Ovary (tissue), 10 donors: ENCODE measurements at places on chromosomes 3 and 15. TPM values are rescaled to one million over a fixed set of nuclear protein-coding genes. Genes with fewer than 3 reads are reported as not detected.

GRCh38 chr15:90219421-90220141 lies 14.2 kb downstream of the CIB1 start:
- no peaks in the 10 kb centered on the region for H3K36me3 ChIP-seq
- no peaks in the 10 kb centered on the region for H3K27me3 ChIP-seq
- no peaks in the 10 kb centered on the region for H3K4me1 ChIP-seq
- no peak overlapping the region for H3K27ac ChIP-seq
- no peak for DNase-seq

GRCh38 chr15:59501597-59501996 lies 63.6 kb downstream of the FAM81A start:
- DNase-seq = no peak
- H3K27ac ChIP-seq = no peak overlapping the region
- H3K27me3 ChIP-seq = no peaks in the 10 kb centered on the region
- H3K36me3 ChIP-seq = no peaks in the 10 kb centered on the region

DNA sequence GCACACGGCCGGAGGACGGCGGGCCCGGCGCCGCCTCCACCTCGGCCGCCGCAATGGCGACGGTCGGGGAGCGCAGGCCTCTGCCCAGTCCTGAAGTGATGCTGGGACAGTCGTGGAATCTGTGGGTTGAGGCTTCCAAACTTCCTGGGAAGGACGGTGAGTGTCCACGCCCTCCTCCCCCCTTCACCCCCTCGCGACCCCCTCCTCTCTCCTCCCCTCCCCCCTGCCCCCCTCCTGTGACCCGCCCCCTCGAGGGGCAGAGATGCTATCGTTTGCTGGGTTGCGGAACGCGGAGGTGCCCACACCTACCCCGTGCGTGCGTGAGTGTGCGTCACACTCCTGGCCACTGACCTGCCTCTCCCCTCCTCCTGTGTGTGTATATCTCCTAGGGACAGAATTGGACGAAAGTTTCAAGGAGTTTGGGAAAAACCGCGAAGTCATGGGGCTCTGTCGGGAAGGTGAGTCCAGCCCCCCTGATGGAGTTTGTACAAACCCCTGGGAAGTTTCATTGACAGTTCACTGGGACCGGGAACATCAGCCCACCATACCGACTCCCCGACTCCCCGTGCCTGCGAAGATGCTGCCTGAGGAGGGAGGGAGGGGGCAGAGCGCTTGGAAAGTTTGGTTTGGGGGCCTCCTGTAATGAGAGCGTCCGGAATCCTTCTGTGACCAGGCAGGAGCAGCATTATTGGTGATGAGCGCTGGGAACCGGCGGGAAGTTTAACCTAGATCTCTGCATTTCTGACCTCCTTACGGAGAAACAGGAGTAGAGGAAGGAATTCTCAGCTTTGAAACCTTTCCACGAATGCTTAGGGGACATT lies 795 bp upstream of the SCAANT1 start:
- H3K4me1 ChIP-seq = peaks cover 5% of the 10 kb centered on the region
- H3K4me3 ChIP-seq = peak overlapping the region; percentile 81
- H3K27ac ChIP-seq = peak overlapping the region; percentile 96

DNA sequence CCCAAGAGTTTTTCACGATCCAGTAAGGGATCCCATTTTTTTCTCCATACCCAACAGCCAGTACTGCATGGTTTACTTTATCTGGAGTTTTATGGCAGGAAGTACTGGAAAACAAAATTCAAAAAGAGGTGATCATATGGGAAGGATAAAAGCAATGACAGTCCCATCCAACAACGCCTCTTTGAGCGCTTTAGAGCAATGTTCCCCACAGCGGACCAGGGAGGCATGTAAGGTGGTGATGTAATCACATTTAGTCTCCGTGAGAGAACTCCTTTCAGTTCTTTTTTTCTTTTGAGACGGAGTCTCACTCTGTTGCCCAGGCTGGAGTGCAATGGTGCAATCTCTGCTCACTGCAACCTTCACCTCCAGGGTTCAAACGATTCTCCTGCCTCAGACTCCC lies 21.8 kb downstream of the CTSH start:
- no peak for DNase-seq
- H3K36me3 ChIP-seq = no peaks in the 10 kb centered on the region
- no peak overlapping the region for H3K4me3 ChIP-seq
- H3K27ac ChIP-seq = no peak overlapping the region

- no peak overlapping the region for H3K4me3 ChIP-seq
- H3K27ac ChIP-seq = no peak overlapping the region
- no peaks in the 10 kb centered on the region for H3K27me3 ChIP-seq
- H3K4me1 ChIP-seq = no peaks in the 10 kb centered on the region
These were observed 126.2 kb upstream of the ATP10A start for GRCh38 chr15:25989327-25989726.

DNA sequence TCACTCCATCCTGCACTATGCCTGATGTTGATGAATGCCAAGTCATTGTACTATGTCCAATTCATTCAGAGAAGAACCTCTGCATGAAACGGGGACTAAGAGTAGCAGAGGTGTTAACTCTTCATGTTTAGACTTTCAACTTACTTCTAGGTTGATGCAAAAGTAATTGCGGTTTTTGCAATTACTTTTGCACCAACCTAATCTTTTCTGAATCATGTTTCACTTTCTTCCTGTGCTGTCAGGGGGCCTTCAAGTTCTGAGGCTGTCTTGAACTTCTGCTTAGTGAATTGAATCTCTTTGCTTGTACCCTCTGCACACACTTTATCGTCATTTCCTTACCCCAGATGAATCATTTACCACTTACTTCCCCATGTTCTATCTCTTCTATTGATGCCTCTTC lies 636.2 kb downstream of the NAALADL2 start:
- H3K36me3 ChIP-seq = no peaks in the 10 kb centered on the region
- no peak overlapping the region for H3K4me3 ChIP-seq
- no peaks in the 10 kb centered on the region for H3K4me1 ChIP-seq

The RPL29 gene
- total RNA-seq = 1,999 TPM

The RTP1 gene
- total RNA-seq = not detected

The ADAMTS9 gene
- total RNA-seq = 29.9 TPM
